Stimulated activated CD8-positive, alpha-beta memory T cell treated with anti-CD3 and anti-CD28 coated beads, Interleukin-15, amount 100 ng/mL, for 48 hours (primary cell): ENCODE measurements at places on chromosomes 4 and X.

DNA sequence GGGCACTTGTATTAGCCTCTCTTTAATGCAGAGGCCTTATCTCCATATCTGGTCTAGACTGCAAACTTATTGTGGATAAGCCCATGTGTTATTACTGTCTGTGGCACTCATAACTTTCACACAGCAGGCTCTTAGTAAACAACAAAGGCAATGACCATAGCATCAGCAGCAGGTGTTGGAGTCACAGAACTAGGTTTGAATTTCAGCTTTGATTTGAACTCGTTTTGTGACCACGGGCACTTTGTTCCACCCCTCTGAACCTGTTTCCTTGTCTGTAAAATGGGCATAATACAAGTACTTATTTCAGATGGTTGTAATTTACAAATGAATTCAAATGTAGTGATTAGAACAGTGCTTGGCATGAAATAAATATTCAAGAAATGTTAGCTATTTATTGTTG lies 121.8 kb upstream of the C1GALT1C1 start:
- DNase-seq = no peak

DNA sequence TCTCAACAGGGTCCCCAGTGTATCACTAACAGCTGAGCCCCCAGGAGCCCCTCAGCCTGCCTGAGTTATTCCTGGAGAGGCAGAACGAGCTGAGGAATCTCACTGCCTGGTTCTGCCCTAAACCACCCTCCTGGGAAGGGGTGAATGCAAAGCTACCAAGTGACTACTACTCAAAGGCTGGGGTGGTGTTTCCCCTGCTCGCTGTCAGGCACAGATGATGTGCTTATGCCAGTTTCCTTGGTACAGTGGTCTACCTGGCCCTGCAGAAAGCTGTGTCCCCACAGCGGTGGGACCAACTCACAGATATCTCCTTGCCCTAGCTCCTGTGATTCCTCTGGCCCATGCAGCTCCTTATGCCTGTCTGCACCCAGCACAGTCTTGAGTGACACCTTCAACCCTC lies 35.4 kb upstream of the ASMTL start:
- no peak for DNase-seq

DNA sequence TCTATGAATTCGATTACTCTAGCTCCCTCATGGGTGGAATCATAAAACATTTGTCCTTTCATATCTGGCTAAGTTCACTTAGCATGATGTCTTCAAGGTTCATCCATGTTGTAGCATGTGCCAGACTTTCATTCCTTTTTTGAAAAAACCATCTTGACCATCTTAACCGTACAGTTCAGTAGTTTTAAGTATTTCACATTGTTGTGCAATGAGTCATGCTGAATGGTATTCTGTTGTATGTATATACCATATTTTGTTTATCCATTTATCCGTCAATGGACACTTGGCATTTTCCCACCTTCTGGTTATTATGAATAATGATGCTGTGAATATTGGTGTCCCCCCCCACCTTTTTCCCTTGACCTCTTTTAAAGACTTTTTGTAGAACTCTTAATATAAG lies 72.4 kb upstream of the TLR2 start:
- DNase-seq = no peak

DNA sequence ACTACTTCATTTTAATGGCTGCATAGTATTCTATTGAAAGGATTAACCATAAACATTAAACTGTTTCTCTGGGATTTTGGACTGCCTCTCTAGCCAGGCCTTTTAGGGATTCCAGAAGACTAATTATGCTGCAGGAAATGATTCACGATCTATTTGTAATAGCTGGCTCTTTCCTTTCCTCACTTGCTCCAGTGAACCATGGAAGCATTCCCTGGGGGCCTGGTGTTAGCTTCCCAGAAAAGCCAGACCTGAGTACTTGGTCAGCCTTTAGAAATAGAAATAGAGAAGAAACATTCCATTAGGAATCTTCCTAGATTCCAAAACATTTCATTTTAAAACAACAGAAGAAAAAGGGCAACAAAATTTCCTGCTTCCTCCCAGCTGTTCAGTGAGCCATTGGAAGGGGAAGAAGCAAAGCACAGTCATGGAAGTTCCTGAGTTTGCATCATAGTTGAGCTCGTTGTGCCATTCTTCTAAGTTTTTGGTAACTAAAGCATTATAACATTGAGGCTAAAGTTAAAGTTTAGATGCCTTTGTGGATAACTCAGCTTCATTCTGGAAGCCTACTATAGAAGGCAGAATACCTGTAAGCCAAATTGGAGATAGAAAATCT lies 83.5 kb downstream of the NPNT start:
- DNase-seq = no peak

GRCh38 chr4:159071178-159071968 lies 31.5 kb upstream of the RAPGEF2 start:
- no peak for DNase-seq

GRCh38 chr4:82223715-82224114 lies 150.1 kb downstream of the HNRNPD start:
- DNase-seq = no peak

DNA sequence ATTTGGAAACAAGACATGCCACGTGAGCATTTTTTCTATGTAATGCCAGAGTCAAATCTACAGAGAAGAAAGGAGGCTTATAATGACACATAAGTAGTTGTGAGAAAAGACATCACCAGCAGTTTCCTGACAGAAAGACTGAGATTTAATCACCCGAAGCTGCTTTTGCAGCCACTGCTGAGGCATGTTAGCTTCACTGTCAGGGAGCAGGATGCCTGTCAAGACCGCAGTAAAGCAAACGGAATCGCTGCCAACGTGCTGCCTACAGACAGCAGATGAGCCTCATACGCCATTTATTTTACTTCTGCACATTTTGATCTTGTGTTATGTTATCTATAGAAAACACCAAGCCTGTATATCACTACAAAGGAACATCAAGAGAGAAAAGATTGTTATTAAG lies 68.7 kb upstream of the NDST3 start:
- DNase-seq = no peak

DNA sequence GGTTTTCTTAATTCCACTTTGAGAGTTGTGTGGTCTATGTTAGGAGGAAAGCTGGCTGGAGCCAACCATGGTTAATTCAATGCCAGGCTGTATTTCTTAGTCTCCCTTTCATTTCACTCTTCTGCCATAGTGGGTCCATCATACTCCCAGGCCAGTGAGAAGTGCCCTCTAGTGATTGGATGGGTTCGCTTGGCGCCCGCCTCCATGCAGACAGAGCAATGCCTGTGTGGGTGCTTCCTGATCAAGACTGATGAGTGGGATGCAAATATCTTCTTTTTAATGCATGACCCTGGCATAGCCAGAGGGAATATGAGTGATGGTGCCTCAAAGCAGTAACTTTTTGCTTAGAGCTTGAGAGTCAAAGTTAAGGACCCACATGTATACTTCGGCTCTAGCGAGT lies 6.4 kb downstream of the BMX start:
- DNase-seq = no peak

DNA sequence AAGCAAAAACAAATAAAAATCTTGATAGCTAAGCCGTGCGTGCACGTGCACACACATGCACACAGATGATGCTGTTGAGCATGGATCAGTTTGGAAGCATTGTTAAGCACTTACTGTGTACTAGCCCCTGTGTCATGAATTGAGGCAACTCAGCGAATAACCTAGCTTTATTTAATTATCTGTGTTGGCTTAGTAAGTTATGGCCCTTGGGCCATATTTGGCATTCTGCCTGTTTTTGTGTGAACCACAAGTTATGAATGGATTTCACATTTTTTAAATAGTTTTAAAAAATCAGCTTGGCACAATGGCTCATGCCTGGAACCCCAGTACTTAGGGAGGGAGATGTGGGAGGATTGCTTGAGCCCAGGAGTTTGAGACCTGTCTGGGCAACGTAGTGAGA lies 113.6 kb upstream of the CBLL2 start:
- DNase-seq = no peak

GRCh38 chr4:78754872-78755271 lies 21.3 kb upstream of the BMP2K start:
- DNase-seq = no peak

DNA sequence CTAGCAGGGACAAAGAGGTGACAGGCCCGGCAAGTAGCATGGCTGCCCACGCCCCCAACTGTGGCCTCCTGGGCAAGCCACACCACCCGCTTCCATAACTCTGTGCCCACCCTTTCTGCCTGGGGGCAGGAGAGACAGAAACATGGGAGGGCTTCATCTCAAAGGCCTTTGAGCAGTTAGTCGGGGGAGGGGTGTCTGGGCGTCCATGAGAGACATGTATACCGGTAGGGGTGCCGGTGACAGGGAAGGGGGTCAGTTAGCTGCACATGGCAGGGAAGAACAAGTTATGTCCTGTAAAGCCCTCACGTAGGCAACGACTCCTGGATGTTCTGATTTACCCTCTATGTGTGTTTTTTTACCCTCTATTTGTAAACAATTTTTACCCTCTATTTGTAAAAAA lies 9.3 kb downstream of the PDZD4 start:
- no peak for DNase-seq

DNA sequence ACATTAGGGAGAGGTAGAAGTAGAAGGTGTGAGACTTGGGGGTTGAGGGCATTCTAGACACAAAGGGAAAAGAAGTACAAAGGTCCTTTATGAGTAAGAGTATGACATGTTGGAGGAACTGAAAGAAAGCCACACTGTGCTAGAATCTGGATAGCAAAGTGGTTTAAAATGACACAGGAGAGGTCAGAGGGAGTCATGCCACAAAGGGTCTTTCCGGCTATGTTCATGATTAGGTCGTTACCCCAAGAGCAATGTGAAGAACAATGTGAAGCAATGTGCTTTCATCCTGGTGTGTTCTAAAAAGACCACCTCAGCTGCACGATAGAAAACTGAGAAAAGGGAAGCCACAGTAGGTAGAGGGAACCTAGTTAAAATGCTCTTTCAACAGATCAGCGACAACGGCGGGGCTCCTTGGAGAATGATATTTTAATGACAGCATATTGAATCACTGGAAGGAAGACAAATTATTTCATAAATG lies 29.2 kb downstream of the SMIM14 start:
- no peak for DNase-seq

GRCh38 chr4:20378181-20378580 lies 126.5 kb downstream of the SLIT2 start:
- no peak for DNase-seq

GRCh38 chrX:39149761-39150160 lies 348.5 kb downstream of the MID1IP1 start:
- peak; percentile 30 for DNase-seq

DNA sequence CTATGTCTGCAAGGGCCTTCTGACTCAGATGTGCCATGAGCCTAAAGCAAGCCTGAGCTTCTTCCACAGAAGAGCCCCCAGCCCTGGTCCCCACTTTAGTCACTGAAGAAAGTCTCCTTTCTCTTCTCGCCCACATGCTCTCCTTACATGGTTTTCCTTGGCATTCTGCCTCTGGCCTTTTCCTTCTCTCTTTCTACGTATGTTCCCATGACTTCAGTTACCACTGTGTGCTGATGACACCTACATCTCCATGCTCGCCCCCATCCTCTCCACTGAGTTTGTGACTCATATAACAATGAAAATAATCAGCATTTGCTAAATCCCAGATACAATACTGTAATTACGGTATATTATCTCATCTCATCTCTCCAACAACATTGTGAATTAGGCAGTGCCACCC lies 149.3 kb downstream of the AMMECR1 start:
- no peak for DNase-seq
